ENCODE measurements at places on chromosomes 6 and 20.

DNA sequence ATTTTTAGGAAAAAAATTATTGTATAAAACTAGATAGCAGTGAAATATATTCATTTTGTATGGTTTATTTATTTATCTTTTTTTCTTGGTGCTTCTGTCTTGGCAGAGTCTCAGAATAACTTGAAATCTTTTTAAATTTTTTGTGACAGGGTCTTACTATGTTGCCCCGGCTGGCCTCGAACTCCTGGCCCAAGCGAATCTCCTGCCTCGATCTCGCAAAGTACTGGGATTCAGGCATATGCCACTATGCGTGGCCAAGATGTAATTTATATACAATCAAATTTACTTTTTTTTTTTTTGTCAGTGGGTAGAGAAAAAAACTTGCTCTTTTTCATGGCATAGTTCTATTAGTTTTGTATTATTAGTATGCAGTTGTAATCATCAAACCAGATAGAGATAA lies 13.7 kb downstream of the CBFA2T2 start:
- no peak for DNase-seq

- DNase-seq, result no peak
Measured at GRCh38 chr20:5590899-5591298, 159.3 kb upstream of the SHLD1 start.

GRCh38 chr6:37115236-37115895 lies 54.6 kb upstream of the PIM1 start:
- DNase-seq, result no peak

GRCh38 chr6:46219661-46220060 lies 48.9 kb upstream of the ENPP5 start:
- DNase-seq, result no peak

GRCh38 chr6:149963462-149964307 lies at the start of gene ULBP1:
TSS of gene ULBP1 (plus strand) at chr6:149963943. CDS start at chr6:149964050, 107 bp downstream.
- DNase-seq, result peak; percentile 68

DNA sequence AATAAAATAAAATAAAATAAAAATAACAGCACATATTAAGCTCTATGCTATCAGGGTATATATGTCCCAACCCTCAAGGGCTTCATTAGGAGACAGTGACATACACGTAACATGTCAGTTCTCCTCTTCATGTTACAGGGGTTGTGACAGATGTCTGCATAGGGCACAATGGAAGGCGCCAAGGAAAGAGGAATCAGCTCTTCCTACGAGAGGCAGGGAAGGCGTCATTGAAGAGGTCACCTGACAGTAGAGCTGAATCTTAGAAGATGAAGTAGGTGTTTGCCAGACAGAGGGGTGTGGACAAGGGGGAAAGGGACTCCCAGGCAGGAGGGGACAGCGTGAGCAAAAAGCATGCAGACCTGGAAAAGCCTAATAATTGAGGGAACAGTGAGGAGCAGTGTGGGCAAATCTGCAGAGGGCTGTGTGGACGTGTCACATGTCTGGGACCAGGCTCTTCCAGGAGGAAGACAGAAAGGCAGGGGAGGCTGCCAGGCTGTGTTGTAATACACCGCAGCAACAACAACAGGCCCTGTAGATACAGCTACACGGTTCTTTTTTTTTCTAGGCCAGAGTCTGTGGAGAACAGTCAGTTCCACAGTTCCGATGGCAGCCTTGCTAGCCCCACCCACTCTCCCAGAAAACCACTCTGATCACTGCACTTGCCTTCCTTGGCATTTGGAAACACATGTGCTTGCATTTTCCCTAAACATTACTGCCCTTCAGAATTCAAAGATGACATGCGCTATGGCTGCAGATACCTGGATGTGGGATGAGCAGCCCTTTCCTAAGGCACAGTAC lies 2.5 kb upstream of the FKBP5 start:
- DNase-seq, result no peak

DNA sequence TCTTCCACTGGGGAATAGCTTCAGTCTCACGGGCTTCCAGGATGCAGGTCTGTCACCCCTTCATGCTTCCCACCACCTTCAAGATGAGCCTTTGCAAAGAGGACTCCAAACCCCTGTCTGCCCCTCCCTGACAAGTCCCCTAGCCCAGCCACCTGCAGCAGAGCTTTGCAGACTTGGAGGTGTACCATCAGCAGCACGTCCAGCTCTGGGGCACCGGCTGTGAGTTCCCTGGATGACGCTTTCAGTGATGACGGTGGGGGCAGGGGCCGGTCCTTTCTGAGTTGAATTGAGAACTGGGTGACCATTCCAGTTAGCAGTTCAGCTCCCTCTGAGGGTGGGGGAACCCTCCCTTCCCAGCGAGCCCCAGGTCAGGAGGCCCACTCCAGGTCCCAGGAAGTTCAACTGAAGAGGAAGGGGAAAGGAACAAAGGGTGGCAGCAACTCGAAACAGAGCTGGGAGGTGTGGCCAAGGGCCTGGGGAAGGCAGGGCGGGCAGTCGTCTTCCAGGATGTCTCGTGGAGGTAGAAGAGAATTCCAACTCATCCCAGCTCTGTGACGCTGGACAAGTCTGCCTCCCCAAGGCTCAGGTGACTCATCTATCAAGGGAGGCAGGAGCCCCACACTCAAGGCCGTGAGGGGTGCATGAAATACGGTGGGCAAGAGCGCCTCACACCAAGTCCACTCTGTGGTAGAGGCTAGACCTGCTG lies 86.0 kb downstream of the PTPN1 start:
- no peak for DNase-seq

GRCh38 chr6:26457264-26457805 lies 420 bp upstream of the BTN2A1 start:
- DNase-seq, result no peak

- no peak for DNase-seq
Measured at GRCh38 chr20:40673442-40673841, 15.6 kb downstream of the MAFB start.

DNA sequence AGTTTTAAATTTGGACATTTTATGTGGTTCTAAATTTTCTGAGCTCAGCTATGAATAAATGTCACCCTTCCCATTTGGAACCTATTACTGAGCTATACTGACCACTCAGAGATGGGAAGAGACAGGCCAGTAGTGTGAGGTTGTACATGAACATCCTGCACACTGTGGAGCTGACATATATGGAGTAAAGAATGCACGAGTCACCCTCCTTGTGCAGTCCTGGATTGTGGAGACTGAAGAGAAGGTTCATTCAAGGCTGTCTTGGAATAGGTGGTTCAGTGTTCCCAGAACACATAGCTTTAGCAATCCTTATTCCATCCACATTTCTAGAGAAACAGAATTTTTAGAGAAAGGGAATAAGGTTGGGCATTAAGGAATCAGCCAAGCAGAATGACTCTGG lies 50.3 kb upstream of the OGFRL1 start:
- DNase-seq, result peak; percentile 26

- DNase-seq, result no peak
Measured at GRCh38 chr20:8917084-8917483, 151.8 kb upstream of the PLCB4 start.

All from astrocyte (in vitro differentiated cells and primary cell).